Progenitor cell of endocrine pancreas (in vitro differentiated cells): ENCODE measurements at places on chromosomes 2 and 18. TPM values are rescaled to one million over a fixed set of nuclear protein-coding genes. Genes with fewer than 3 reads are reported as not detected.

The LYG1 gene
- total RNA-seq, result 3.3 and 3.4 TPM in 2 replicates

The NEU2 gene
- not detected in 2 replicates for total RNA-seq

The POTEC gene
- total RNA-seq, result not detected in 2 replicates

The RTP5 gene
- total RNA-seq, result not detected in 2 replicates

The CHRNG gene
- 0.42 TPM in 1 of 2 replicates, not detected in the other for total RNA-seq

The STRADB gene
- 48.2 and 51.0 TPM in 2 replicates for total RNA-seq

The NDC80 gene
- total RNA-seq, result 15.0 and 17.4 TPM in 2 replicates

The PKDCC gene
- total RNA-seq, result 334 and 335 TPM in 2 replicates

The UGT1A1 gene
- total RNA-seq, result not detected in 2 replicates

The ITGB6 gene
- total RNA-seq, result 6.7 and 7.0 TPM in 2 replicates

The SH3BP4 gene
- 45.7 and 49.0 TPM in 2 replicates for total RNA-seq

The IL1A gene
- 0.12 TPM in 1 of 2 replicates, not detected in the other for total RNA-seq

The METTL21A gene
- 31.2 and 32.6 TPM in 2 replicates for total RNA-seq

The XDH gene
- total RNA-seq, result 4.8 and 5.6 TPM in 2 replicates

The KATNAL2 gene
- 6.1 and 8.0 TPM in 2 replicates for total RNA-seq

The PPIG gene
- total RNA-seq, result 62.1 and 66.5 TPM in 2 replicates

The AQP4 gene
- total RNA-seq, result 1.6 and 1.7 TPM in 2 replicates

The TRABD2A gene
- 1.4 and 2.0 TPM in 2 replicates for total RNA-seq
